Suppressor macrophage treated with lipopolysaccharide for 4 hours (primary cell): ENCODE measurements at places on chromosomes 3 and 15.

GRCh38 chr3:14761121-14761672, 57.6 kb upstream of the FGD5 start:
- DNase-seq = no peak

GRCh38 chr15:49215768-49216739, 46.0 kb downstream of the GALK2 start:
- no peak for DNase-seq

DNA sequence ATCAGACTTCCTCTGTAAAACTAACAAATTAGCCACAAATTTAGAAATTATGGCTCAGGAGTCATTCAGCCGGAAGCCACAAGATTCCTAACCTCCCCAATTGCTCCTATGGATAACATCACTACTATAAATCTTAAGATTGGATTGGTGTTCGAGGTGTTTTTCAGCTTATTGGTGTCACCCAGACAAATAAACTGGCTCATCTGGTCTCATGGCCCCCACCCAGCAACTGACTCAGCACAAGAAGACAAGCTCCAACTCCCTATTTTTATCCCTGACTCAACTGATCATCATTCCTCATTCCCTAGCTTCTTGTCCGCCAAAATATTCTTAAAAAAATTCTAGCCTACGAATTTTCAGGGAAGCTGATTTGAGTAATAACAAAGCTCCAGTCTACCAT, 135.1 kb upstream of the STRIT1 start:
- DNase-seq = no peak

DNA sequence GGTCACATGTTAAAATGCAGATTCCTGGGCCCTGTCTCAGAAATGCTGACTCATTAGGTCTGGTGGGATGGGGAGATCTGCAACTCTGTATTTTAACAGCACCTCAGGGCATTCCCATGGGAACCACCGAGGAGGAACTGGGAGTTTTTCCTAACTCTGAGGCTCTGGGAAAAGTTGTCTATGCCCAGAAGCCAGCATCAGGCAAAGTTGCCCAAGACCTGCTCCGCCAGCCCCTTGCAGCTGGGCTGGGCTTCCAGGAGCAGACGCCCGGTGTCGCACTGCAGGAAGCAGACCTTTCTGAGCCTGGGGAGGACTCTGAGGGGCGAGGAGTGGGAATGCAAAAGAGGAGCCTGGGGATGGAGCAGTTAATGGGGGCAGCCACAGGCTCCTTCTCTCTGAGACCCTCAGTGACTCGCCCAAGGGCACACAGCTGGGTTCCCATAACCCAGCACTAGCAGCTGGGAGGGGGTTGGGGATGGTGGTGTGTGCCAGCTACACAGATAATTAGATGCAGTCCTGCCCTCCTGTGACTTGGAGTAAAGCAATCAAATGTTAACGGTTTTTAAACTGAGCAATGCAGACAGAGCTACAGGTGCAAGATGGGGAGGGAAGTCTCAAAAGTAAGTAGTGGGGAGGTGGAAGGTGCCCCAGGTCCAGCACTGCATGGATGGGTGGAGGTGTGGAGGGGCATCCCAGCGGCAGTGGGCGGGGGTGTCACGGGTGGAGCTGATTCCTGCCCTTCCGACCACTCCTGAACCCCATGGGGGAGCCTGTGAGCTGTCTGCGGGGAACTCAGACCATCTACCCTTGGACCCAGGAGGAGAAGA, 100.4 kb downstream of the LSM3 start:
- no peak for DNase-seq

DNA sequence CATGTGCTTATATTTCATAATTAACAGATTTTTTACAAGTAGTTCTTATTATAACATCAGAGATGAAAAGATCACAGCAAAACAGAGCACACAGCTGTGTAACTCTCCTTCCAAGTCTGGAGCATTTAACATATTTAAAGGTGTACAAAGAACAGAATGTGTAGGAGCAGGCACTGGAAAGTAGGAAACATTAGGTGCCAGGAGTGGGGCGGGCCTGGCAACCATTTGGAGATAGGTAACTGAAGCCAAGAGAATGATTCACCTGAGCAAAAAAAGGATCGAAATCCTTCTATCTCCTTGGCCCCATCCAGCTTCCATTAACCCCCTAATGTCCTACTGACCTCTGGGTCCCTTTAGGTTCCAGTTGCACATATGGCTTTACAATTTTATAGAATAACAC, 2.3 kb upstream of the MYH15 start:
- no peak for DNase-seq

- no peak for DNase-seq
Observed at GRCh38 chr3:107307205-107307604, 70.0 kb upstream of the CCDC54 start.

DNA sequence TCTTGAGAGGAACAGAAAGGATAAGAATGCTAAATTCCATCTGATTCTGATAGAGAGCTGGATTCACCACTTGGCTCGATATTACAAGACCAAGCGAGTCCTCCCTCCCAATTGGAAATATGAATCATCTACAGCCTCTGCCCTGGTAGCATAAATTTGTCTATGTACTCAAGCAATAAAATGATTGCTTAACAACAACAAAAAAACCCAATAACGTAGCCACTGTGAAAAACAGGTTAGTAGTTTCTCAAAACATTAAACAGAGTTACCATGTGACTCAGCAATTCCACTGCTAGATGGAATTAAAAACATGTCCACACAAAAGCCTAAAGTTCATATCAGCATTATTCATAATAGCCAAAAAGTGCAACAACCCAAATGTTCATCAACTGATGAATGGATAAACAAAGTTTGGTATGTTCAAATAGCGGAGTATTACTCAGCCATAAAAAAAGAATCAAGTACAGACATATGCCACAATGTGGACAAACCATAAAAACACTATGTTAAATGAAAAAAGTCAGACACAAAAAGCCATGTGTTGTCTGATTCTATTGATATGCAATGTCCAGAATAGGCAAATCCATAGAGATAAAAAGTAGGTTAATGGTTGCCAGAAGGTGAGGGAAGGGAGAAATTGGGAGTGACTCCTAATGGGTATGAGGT, 16.8 kb downstream of the BCL2L10 start:
- peak; percentile 45 for DNase-seq

DNA sequence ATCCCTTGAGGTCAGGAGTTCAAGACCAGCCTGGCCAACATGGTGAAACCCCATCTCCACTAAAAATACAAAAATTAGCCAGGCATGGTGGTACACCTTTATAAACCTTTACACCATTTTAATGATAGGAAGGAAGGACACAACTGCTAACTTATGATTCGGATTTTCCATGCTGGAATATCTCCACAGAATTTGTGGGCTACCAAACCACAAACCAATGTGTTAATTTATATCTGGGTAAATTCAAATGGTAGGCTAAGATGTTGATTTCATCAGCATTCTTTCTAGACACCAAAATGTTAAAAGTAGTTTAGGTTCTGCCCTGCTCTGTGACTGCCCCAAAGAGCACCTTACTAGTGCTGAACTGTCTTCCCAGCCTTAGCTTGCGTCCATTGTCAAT, 72.8 kb downstream of the POLQ start:
- no peak for DNase-seq

- peak; percentile 32 for DNase-seq
Observed at GRCh38 chr15:92821491-92822116, 78.5 kb upstream of the CHD2 start.

DNA sequence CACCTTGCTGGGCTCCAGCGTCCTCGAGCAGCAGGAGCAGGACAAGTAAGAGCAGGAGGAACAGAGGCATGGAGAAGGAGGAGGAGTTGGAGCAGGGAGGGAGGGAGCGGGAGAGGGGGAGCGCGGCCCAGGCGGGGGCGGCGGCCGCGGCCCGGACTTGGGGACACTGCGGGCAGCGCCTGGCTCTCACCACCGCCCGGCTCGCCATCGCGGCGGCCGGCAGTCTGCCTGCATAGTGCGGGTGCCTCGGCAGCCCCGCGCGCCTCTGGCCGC, 440 bp downstream of the DCBLD2 start:
- DNase-seq = peak; percentile 38

DNA sequence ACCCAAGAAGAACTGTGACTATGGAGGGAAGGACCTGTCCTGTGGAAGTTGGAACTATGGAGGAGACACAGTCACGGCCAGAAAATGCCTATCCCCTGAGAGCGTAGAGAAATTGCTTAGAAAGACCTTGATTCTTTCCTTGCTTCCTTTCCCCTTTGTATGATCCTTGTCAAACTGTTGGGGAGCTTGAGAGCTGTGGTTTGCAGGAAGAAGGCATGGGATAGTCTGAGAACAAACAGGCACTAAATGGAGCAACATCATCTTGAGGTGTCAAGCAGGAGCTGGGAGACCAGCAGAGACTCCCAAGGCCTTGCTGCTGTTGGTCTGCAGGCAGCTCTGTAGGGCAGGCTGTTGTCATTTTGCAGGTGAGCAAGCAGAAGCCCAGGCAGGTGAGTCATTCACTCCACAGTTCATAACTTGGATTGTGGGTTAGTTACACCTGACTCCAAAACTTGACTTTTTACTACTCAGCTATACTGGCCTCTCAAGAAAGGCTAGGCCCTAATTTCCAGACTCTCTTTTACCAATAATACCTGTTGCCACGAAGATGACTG, 298.9 kb downstream of the LRTM1 start:
- no peak for DNase-seq

DNA sequence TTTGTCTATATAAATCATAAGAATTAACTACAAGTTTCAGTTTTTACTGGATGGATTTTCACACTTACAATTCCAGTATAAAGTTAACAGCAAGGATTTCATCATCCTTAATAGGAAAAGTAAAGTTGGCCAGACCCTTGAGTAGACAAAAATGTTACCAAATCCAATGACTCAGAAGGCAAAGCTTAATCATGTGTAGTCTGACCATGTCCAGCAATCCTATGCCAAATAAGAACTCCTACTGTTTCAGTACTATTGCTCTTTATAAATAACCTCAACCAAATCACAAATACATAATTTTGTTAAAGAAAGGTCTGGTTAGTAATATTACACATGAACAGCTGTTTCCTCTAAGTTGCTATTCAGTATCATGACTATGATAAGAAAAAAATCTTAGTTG, 35.0 kb downstream of the PLOD2 start:
- DNase-seq = peak; percentile 39

- no peak for DNase-seq
Observed at GRCh38 chr3:18382760-18383369, 42.3 kb downstream of the SATB1 start.

DNA sequence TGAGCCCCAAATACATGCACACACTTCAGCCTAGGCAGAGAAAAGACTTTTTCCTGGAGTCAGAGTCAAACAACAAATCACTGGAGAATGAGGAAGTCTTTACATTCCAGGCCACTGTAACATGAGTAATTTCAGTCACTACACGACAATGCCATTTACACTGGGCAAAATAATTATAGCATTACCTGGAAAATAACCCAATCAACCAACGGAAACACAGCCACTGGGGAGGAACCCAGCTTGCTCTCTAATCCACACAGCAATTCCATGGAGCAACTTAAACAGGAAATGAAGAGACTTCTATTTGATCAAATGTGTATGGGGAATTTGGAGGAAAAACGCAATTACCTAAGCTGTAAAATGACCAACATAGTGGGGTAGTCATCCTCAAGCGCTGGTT, 15.2 kb downstream of the FSTL1 start:
- no peak for DNase-seq

- DNase-seq = no peak
Observed at GRCh38 chr15:31607656-31608055, 281.0 kb downstream of the KLF13 start.

DNA sequence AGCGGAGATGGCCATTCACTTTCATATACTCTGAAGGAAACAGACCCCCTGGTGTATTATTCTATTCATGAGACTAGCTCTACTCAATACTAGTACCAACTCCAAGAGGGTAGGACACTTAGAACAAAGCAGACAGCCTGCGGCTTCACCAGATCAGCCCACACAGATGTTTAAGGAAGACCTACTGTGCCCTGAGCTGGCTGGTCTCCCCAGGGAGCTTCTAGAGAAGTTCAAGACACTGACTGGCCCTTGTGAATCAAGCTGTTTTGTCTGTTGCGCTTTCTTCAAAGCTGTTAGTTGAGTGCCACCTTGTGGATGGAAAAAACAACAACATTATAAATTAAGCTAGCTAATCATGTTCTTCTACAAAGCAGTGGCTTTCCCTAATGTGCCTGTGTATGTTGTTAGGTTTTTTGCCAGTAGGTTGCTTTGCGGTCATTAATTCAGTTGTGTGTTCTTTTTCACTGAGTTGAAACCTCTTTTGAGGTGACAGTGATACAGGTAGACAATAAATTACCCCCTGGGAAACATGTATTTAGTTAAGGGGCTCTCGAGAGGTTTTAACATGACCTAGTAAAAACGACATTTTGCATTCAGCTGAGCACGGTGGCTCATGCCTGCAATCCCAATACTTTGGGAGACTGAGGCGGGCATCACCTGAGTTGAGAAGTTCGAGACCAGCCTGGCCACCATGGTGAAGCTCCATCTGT, 64.2 kb upstream of the MYZAP start:
- peak; percentile 74 for DNase-seq

DNA sequence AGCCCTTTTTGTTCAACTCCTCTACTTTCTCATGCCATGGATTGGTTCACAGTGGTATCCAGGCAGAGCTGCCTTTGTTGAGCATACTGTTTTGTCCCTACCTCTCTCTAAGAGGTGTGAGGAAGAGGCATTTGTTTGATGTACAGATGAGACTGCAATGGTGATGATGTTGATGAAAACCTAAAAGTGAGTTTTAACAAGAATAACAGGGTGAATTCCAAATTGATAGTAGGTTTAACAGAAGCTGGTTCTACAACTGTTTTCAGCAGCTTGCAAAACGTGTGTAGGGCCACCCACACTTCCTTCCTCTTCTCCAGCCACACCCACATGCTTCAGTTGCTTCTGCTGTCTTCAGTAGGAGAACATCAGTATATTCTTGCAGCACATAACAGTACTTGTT, 10.2 kb downstream of the SNRK start:
- DNase-seq = peak; percentile 70

DNA sequence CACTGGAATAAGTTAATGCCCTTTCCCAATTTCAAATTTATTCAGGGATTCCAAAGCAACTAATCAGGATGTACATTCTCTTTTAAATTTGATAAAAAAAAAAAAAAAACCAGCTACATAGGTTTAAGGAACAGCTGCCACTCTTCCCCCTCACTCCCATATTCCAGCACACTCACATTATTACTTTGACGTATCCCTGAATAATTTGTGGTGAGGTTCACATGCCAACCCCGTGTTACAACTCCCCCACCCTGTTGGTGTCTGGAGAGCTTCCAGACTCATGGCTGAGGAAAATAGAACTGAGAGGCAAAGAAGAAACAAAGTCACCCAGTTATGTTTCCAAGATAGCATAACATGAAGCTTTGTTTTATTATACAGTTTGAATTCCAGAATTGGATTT, 300.5 kb upstream of the MME start:
- peak; percentile 19 for DNase-seq

DNA sequence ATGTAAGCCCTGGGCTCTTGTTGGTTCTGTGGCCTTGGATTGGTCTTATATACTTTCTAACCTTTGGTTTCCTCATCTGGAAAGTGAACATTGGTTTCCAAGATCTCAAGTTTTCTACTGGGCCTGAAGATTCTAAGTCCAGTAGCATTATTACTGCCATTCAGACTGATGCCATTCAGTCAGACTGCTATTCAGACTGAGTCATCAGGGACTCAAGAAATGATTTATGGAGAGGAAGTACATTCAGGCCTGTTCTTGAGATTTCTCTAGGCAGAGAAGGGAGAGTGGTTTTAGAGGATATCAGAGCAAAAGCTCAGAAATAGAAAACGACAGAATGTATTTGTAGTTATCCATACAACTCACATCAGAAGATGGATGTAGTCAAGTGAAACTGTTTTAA, 557.2 kb downstream of the NR2F2 start:
- no peak for DNase-seq
